ENCODE measurements at places on chromosomes 1 and 21. TPM values are rescaled to one million over a fixed set of nuclear protein-coding genes. Genes with fewer than 3 reads are reported as not detected.

KRTAP12-2 gene
- total RNA-seq: not detected

PDZK1 gene
- 0.58 TPM for total RNA-seq

KIF17 gene
- total RNA-seq: 2.4 TPM

ROR1 gene
- total RNA-seq: 16.7 TPM

FMO1 gene
- 10.2 TPM for total RNA-seq

NMNAT2 gene
- total RNA-seq: 2.6 TPM

TNFRSF4 gene
- total RNA-seq: 2.5 TPM

DNA sequence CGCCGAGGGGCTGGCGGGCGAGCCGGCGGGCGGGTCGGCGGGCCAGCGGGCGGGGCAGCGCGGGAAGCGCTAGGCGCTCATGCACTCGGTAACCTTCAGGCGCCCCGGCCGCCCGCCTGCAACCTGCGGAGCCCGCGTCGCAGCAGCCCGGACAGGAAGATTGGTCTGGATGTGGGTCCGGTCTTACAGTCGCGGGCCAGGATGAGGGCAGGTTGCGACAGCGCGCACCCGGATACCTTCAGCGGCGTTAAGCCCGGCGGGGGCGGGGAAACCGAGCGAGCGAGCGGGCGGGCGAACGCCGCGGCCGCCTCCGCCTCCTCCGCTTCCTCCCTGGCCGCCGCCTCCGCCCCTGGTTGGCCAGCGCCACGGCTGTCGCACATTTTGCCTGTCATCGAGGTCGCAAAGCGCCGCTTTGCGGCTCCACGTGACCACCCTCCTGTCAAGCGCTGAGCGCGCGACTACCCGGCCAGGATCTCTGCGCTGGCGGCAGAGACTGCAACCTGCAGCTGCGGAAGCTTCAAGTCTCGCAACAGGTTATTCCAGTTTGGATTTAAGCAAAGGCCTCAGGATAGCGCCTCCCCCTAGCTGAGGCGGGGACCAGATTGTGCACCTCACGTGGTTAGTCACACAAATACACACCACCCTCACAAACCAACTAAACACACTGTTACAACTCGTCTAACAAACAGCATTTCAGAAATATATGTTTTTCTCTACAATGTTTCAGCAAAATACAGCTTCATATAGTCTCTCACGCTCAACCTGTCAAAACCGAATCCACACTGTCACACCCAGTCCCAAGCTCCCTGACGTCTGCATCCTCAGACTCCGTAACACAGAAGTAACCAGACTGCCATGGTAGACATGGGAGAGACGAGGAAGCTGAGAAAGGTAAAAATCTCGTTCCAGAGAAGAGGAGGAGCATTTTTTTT lies at the start of gene FAF1:
TSS of gene FAF1 (minus strand) at position 355 of the 932 bp plus-strand sequence. CDS start 456 bp downstream, outside the sequence.
- peak; percentile 98 for DNase-seq

GRCh38 chr1:211515090-211516023 lies 23.4 kb upstream of the RD3 start:
- peak; percentile 83 for DNase-seq

DNA sequence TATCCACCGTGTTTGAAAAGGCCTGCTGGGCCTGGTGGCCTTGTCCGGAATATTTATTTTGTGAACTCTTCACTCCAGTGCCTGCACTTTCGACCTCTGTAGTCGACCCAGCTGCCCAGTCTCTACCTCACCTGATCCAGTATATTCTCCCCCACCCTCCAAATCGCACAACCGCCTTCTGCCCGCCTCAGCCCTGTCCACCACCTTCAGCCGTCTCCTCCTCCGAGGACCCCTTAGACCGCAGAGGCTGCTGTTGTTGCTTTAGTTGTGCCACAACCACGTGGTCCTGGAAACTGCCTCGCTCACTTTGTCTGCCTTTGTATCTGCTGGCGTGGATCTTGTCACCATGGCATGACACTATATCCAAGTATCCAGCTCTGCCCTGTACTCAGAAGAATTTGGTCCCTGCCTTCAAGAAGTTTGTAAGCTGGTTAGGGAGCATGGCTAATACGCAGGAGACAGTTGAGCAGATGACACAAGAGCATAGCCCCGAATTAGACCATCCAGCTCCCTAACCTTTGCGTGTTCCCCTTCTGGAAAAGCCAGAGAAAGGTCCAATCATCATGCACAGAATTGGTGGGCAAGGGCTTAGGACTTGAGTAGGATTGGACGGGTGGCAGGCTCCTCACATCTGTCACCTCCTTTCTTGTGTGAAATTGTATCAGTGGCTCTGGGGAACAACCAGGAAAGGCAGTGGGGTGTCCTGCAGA lies 1.5 kb downstream of the PHGDH start:
- no peak for DNase-seq

DNA sequence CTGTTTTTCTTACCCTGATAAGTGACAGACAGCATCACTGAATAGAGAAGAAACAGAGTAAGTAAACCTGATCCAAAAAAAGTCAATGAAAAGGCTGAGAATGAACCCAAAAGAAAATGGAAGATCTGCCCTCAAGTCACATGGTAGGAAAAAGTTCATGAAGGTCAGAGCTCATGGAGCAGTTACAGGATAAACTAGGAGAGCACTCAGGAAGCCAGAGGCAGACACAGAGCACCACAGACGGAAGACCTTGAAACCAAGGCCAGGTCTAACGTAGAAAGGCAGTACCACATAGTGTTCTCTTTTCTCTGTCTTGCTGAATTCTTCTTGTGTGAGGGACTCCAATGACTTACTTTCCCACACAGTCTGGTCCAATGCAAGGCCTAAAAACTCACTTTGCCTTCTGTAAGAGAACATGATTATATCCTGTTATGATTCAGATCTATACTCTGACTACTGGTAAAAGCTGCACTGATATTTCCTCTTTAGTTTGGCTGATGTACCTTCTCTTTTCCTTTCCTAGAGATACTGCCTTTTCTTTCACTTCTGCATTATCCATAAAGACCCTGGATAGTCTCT lies 40.8 kb downstream of the RTCA start:
- DNase-seq: no peak

- no peak for DNase-seq
These were observed 1999.4 kb downstream of the MRPL39 start for GRCh38 chr21:23607782-23608431.

DNA sequence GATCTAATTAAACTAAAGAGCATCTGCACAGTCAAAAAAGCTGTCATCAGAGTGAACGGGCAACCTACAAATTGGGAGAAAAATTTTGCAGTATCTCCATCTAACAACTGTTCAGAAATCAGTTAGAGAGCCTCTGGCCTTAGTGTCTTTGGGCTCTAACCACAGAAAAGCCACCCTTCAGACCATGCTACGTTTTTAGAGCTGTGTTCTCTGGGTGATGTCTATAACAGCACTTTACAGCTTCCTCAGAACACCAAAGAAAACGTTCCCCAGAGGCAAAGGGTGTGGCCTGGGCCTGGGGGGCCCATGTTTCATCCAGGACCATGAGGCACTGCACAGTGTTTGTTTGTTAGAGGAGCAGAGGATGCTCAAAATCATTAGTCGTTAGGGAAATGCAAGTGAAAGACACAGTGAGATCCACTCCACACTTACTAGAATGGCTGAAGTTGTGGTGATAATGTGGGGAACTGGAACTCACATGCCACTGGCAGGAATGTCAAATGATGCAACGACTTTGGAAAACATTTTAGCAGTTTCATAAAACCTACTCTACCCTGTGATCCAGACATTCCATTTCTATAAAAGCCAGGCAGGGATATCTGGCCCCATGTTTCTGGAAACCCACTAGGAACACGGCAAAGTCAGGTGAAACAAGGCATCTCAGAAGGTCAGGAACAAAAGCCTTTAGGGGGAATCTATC lies 250.4 kb upstream of the HOOK1 start:
- no peak for DNase-seq

- DNase-seq: no peak
These were observed 71.9 kb upstream of the KLHDC7A start for GRCh38 chr1:18408656-18409370.

GRCh38 chr1:229645324-229645993 lies 19.4 kb downstream of the URB2 start:
- no peak for DNase-seq

GRCh38 chr1:210978316-210978973 lies 155.5 kb downstream of the KCNH1 start:
- DNase-seq: no peak

GRCh38 chr1:178093951-178094738 lies at the start of gene RASAL2:
TSS of gene RASAL2 (plus strand) at chr1:178094104. CDS start at chr1:178094493, 389 bp downstream.
- peak; percentile 80 for DNase-seq

GRCh38 chr1:47382399-47382983 lies 33.6 kb upstream of the FOXE3 start:
- no peak for DNase-seq

GRCh38 chr21:28513428-28513827 lies 479.2 kb downstream of the LTN1 start:
- no peak for DNase-seq

DNA sequence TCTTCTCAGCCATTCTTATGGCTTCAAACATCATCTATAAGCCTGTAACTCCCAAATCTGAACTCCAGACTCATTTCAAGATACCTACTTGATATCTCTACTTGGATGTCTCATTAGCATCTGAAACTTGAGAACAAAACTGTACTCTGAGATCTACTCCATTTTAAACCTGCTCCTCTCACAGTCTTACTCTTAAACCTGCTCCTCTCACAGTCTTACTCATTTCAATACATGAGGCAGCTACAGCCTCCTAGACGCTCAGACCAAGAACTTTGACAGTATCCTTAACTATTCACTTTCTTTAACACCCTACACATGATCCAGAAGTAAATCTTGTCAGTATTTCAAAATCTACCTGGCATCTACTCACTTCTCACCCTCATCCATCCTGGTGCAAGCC lies 54.3 kb downstream of the NBPF6 start:
- no peak for DNase-seq

GRCh38 chr1:206693592-206693991 lies 8.9 kb downstream of the MAPKAPK2 start:
- DNase-seq: no peak

DNA sequence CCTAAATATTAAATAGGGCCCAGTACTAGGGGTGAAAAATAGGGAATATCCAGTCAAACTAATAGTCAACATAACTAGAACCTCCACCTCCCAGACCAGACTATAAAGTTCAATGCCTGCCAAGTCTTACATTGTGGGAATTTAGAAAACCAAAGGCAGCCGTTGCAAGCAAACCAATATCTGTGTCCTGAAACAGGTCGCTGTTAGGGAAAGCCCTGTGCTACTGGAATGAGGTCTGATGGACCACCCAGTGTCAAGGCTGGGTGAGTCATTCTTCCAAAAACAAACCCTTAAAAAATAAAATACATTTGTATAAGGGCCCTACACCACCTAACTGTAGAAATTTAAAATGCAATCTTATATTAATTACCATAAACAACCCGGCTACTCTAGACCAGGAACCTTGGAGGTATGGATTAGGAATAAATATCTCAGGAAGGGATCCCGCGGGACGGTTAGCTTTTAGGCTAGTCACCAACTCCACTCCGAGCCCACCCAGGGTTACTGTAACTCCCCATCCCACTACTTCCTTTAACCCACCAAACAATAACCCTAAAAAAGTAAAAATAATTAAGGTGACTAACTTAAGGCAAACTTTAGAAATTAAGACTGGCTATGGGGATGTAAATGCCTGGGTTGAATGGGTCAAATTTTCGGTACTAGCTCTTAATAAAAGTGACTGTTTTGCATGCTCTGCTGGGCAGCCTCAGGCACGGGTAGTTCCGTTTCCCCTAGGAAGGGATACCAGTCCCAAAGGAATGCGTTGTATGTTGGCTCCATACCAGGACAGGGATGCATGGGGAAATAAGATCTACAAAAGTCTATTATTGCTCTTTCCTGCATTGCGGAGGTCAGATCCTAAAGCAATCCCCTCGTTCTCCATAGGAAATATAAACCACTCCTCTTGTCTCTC lies 65.4 kb upstream of the TLR5 start:
- DNase-seq: no peak

GRCh38 chr1:235710687-235711086 lies 61.1 kb upstream of the GNG4 start:
- DNase-seq: no peak

- no peak for DNase-seq
These were observed 179.4 kb downstream of the SLC45A1 start for GRCh38 chr1:8497210-8497819.

DNA sequence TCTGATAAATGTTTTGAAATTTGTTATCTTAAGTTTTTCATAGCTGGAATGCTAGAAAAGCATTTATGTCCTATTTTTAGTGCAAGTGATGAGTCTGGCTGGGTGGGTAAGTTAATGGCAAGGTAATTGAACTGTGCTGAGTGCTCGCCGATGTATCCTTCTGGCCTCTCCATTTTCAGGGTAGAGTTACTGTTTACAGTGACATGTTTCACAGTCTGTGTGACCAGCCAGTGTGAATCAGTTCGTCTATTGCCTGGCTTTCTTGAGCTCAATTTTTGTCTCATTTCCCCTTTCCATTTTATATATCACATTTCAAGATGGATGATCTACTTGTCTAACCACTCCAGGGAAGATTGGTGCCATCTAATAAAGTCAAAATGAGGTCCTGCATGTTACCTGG lies 44.1 kb downstream of the ITSN1 start:
- DNase-seq: no peak

DNA sequence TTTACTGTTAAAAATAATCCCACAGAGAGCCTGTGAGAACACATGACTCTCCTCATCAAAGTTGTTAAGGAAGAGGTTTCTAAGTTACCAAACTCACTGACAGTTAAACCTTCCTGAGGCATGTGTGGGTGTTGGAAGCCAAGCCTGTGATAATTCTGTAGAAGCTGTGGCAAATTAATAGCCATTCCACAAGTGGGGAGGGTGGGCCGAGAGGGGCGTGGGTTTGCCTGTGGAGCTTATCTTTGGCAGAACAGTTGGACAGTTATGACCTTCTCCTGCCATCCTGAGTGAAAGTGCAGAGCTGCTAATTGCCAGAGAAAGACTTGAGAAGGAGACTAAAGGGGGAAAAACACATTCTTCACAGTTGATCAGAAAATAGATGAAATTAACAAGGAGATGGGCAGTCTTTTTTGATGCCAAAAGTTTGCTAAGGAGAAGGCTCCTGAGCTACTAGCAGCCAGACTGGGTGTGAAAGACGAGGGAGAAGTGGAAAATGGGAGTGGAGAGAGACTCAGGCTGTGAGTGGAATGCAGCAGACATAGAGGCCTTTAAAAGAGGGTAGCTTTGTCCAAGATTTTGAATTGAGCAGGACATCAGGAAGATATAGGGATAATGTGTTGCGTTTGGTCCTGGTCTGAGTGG lies 1.6 kb upstream of the PLA2G2C start:
- no peak for DNase-seq

DNA sequence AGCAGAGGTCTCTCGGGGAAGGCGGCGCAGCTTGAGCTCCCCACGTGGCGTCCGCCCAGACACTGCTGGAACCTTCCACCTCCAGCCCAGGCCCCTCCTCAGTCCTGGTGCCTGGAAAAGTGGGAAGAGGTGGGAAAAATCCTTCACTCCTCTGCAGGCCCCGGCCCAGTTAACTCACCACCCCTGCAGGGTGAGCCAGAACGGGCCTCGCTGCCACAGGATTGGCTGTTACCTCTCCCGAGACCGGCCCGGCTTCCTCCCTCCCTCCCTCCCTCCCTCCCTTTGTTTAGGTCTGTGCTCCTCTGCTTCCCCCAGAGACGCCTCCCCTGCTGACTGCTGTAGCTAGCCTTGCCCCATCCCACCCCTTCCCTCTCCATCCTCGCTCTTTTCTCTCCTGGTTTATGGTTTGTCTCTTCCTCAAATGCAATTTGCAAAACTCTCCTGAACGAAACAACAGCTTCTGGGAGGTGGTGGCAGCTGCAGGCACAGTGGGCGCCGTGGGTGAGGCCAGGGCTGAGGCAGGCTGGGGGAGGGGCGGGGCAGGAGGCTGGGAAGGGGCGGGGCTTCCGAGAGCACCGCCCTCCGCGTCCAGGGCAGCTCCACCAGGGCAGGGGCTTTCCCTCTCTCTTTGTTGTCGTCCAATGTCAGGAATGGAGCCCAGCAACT lies 6.5 kb downstream of the CAPN9 start:
- no peak for DNase-seq

- DNase-seq: no peak
These were observed 403.1 kb downstream of the RRAGC start for GRCh38 chr1:38456531-38456876.

GRCh38 chr1:161216945-161217712 lies 2.0 kb downstream of the FCER1G start:
- no peak for DNase-seq

All from sciatic nerve (tissue), 2 donors.